Urothelium cell line (cell line): ENCODE measurements at places on chromosomes 12 and 14.

DNA sequence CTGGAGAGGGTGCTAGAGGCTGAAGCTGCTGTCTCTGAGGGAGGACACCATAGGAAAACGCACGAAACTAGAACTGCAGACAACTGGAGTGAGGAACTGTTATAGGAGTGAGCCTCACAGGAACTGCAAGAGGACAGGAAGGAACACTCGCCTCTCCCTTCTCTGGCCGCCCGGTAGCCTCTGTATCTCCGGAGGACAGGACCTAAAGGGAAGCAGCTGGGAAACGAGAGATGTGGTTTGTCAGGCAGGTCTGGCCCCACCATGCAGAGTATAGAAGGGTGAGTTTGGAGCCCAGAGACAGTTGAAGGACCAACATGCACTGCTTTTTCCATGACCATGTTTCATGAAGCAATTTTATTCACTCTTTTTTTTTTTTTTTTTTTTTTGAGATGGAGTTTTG, 127.3 kb downstream of the EFCAB11 start:
- DNase-seq: no peak

GRCh38 chr12:13316587-13317246, 120.2 kb downstream of the EMP1 start:
- no peak for DNase-seq

GRCh38 chr12:123942911-123943648, 29.6 kb downstream of the CCDC92 start:
- no peak for DNase-seq

DNA sequence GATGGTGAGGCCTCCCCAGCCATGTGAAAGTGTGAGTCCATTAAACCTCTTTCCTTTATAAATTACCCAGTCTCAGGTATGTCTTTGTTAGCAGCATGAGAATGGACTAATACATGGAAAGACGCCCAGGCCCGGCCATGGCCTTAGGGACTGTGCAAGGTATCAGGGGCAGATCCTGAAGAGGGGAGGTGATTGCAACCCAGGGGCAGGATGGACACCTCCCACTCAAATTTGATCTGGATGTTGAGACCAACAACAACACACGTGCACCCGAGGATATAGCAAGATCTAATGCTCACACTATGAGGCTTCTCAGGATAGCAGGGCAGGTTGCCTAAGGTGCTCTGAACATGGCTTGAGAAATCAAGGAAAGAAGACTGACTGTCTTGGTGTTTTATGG, 13.5 kb upstream of the SERPINA4 start:
- no peak for DNase-seq

DNA sequence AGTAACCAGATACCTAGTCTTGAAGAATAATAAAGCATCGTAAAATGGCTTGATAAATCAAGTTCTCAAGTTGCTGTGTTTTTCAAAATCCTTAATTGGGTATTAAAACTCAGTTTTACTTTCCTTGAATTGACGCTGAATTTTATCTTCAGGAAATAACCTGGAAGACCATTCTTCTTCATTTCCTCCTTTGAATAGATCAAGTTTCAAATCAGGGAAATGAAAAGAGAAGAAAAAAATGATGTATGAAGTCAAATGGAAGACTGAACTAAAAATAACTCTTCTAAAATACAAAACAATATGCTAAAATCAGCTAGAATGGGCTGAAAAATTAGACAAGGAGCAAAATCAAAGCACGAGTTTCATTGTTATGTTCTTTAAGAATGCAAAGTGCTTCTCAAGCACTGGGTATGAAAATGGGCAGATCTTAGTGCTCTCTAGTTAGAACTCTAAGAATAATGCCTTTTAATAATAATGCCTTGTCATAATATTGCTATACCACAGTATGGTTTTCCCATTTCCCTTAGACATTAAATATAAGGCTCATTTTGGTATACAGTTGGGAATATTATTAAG, 54.6 kb upstream of the CLEC14A start:
- no peak for DNase-seq

- DNase-seq: no peak
Observed at GRCh38 chr12:27623645-27624044, 72.6 kb upstream of the REP15 start.

DNA sequence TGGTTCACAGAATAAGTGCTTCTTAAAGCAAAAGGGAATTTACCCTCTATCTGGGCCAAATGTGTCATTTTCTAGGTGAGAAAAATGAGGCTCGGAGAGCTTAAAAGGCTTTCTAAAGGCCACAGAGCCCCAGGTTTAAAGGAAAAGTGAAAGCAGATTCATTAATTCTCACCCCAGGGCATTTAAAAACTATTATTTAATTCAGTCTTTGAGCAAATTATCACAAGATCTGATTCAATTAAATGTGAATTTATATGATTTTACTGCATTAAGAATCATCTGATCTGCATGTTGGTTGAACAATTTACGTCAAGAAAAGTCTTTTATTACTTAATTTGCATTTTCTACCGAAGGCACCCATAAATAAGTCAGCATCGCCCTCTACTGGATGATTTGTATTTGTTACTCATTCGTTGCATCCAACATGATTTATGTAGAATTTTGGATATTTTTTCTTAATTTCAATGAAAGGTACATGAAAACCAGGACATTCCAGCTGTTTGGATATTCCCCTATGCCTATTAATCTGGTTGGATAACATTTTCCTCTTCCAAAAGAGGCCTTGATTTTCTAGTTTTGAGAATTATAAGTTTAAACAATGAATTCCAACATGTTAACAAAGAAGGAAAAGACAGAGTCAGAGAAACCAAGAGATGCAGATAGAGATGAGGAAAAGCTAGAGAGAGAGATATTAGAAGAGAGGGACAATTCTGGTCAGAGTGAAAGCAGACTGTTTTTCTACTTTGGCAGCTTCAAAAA, 19.1 kb upstream of the DHRS7 start:
- peak; percentile 46 for DNase-seq

DNA sequence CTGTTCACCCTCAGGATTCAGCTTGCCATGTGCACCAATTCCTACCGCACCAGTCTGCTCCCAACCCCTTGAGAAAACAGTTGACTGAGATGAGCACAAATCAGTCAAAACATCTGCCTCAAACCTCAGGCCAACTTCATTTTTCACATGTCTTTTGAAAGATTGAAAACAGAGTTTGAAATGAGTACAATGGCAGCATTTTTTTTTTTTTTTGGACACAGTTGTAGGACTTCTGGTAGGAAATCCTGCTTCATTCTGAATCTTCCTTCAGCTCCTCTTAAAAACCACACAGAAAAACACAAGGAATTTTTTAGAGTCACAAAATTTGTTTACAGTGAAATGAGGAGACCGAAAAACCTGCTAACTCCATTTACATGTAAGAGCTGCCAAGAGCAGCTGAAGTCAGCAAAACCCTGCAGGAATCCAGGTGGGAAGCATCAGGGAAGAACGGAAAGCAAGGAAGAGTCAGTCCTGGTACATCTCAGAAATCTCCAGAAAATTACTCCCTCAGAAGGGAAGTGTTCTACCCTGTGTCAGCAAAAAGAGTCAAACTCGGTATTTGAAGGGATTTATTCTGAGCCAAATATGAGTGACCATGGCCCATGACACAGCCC, 100.3 kb upstream of the TMTC1 start:
- no peak for DNase-seq

DNA sequence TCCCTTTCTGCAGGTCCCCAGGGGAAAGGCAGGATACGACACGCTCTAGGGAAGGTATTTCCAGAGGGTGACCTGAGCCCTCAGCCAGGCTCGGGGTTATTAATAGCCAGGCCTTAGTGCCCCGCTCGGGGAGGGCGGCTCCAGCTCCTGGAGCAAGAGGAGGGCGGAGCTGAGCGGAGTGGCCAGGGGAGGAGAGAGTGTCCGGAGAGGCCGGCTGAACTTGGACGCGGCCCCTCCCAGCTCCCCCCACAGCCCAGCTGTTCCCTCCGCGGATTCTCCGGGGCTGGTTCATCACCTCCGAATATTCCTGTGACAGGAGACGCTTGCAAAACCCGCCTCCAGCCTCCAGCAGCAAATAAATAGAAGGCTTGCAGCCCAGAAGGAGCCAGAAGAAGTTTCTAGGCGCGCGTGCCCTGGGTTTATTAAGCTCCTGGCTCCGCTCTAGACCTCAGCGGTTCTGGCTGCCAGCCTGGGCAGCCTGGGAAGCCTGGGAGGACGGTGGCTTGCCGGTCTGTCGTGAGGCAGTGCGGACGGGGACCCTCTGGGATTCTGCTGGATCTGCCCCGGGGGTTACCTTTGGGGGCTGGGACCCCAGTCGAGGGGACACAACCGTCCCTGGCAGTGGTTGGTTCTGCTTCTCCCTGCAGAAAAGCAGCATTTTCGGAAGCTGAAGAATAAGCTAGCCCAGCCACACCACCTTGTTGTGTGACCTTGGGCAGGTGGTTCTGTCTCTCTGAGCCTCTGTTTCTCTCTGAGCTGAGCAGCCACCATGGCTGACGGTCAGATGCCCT, at the start of gene HSPB8:
TSS of gene HSPB8 (plus strand) at position 388 of the 791 bp plus-strand sequence. CDS start at position 770, 382 bp downstream.
- peak; percentile 76 for DNase-seq

GRCh38 chr12:19234981-19235871, 105.7 kb downstream of the PLEKHA5 start:
- DNase-seq: no peak

DNA sequence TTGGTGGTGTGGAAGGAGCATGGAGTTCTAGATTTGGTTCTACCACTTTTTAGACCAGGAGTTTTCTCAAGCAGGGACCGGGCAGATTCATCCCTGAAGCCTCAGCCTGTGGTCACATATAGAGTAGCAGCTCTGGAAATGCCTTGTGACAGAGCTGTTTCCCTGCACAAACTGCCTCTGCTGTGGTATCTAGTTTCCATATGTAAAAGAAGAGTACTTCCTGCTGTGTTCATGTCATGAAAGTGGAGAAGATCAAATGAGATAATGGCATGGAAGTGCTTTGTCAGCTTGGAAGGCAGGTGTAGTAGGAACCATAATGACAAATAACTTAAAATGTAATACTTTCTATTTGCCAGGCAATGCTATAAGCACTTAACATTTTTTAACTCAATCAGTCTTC, 26.1 kb downstream of the OTUB2 start:
- DNase-seq: no peak

GRCh38 chr12:88752183-88752582, 171.9 kb upstream of the KITLG start:
- no peak for DNase-seq

GRCh38 chr12:92242907-92243306, 97.3 kb upstream of the BTG1 start:
- no peak for DNase-seq
